NCI-H69 (cell line): ENCODE measurements at places on chromosomes 2 and 18.

GRCh38 chr2:86039178-86039962, 66.3 kb downstream of the POLR1A start:
- DNase-seq = no peak

DNA sequence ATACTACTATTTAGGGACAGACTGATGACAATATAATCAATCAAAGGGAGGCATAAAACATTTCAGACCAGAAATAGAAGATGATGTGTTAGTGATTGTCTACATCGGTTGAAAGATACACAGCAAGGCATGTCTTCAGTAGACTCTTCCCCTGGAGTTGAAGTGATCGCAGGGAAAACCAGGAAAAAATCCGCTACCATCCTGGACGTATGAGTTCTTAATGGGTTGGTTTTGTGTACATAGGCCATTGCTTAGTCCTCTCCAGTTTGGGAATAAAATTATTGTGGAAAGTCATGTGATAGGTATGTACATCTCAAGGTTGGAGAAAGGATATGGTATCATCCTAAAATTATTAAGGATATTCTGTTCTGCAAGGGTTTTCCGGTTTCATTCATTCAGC, 4.3 kb downstream of the APCDD1 start:
- no peak for DNase-seq

DNA sequence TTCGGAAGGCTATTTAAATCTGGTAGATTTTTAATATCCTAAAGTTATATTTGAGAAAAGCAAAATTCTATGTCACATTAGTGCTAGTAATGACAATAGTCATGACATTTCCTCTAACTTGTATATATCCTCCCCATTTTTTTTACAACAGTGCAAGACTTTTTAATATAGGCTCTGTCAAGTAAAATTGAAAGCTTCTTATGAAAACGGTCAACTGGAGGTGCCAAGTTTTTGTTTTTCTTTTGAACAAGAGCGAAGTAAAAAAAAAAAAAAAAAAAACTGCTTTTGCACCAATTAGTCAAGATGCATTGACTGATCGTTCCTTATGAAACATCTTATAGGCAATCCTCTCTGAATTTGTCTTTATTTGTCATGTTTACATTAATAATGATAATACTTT, 389.3 kb downstream of the STK39 start:
- no peak for DNase-seq

- DNase-seq = no peak
Observed at GRCh38 chr2:235433860-235434259, 60.0 kb upstream of the AGAP1 start.

DNA sequence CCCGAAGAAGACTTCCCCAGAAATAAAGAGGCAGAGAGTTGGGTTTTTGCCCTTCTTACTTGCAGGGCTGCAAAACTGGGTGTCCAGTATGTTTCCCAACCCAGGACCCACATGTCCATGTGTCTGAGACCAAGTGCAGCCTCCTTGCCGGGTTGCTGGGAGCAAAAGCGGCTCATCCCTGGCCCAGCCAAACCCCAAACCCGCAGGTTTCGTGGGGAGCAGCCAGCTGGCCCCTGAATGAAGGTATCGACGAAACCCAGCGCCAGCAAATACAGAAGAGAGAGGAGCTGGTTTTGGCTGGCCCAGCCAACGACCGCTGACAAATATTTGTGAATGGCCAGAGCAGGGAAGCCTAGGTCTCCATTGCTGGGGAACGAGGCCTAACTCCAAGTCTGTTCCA, 197.1 kb downstream of the SMAD7 start:
- DNase-seq = no peak

DNA sequence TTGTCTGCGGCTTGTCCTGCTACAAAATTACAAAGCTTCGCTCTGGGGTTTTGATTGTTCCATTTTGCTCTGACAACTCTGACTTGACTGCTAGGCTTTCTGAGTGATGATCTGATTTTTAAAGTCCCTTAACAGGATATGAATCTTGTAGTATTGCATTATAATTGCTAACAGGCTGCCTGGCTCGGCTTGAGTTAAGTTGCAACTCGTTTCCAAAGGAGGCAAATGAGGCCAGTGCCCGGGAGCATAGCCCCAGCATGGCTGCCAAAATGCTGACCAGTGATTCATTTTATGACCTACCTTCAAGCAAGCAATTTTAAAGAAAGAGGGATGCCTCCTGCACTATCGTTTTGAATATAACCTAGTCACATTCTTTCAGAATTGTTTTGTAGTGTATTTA, 135.4 kb downstream of the COL6A3 start:
- no peak for DNase-seq

DNA sequence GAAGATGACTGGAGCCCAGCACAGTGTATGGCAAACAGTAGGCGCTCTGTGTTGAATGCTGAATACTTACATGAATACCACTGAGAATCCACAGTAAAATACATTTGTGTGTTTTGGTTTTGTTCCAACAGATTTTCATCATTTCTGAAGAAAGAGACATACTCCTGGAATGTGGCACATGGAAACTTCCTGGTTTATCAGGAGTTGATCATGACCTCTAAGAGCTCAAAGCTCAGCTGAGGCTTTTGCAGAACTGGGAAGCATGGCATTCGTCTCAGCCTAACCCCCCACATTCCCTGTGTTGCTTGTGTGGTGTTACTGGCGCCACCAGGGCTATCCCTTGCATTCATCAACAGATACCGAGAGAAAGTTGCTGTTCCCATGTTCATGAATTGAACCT, 316.9 kb upstream of the REV1 start:
- no peak for DNase-seq

- DNase-seq = no peak
Observed at GRCh38 chr18:63832470-63832869, 55.0 kb upstream of the SERPINB2 start.

GRCh38 chr2:183383854-183384253, 259.6 kb downstream of the NUP35 start:
- no peak for DNase-seq

- peak; percentile 4 for DNase-seq
Observed at GRCh38 chr2:169895294-169895985, 68.2 kb downstream of the UBR3 start.

GRCh38 chr2:10395893-10396292, 52.2 kb downstream of the ODC1 start:
- no peak for DNase-seq

DNA sequence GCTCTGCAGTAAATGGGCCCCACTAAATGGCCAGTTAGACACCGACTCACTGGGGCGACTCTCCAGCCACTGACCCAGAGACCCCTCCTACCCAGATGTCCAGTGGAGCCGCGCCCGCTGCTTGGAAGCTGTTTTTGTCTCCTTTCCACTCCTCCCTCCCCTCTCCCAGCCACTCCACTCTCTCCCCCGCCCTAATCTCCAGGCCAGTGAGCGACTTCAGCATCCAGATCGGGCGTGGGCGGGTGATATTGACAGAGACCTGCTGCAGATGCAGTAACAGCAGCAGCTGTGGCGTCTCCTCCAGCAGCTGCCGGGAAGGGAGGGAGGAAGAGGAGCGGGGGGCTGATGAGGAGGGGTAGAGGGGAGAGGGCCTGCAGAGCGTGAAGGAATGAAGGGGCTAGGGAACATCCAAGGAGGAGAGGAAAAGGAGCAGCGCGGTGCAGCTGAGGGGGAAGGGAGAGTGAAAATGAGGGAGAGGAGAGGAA, at the start of gene SCN7A:
TSS of gene SCN7A (minus strand) at position 110 of the 485 bp plus-strand sequence. CDS start 16,553 bp downstream, outside the sequence.
- DNase-seq = peak; percentile 89

DNA sequence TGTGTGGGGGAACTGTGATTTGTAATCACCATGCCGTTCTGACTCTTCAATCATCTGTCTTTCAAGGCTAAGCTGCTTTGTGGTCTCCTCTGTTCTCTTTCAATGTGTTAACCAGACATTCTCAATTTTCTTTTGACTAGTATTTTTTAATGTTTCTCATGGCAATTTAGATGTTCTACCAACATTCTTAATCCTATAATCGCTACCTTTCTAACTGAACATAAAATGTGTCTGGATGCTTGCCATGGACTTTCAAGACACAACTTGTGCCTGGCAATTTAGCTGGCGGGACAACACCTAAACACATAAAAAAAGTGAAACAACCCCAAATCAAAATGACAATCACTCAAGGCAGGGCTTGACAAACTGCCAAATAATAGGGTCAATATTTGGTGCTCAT, 135.0 kb upstream of the ACKR3 start:
- peak; percentile 67 for DNase-seq

DNA sequence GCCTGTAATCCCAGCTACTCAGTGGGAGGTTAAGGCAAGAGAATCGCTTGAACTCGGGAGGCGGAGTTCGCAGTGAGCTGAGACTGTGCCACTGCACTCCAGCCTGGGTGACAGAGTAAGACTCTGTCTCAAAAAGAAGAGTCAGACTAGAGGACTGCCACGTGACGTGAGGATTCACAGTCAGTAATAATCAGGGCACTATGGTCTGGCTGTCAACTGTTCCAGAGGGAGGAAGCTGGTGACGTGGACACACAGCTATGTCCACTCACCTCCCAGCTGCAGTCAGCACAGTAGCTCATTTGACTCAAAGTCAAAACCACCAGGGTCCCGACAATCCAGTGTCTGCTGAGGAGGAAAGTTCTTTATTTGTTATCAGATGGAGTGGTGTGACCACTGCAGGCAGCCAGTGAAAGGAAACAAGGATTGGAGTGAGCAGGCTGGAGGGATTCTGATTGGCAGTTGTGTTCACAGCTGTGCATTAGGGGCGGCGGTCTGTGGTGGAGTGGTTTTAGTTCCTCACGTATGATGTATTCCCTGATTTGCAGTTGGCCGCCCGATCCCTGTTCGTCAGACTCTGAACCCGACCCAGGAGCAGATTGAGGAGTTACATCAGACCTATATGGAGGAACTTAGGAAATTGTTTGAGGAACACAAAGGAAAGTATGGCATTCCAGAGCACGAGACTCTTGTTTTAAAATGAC, 37.9 kb downstream of the MOGAT1 start:
- peak; percentile 84 for DNase-seq

- no peak for DNase-seq
Observed at GRCh38 chr18:70293166-70293565, 4.3 kb downstream of the SOCS6 start.

DNA sequence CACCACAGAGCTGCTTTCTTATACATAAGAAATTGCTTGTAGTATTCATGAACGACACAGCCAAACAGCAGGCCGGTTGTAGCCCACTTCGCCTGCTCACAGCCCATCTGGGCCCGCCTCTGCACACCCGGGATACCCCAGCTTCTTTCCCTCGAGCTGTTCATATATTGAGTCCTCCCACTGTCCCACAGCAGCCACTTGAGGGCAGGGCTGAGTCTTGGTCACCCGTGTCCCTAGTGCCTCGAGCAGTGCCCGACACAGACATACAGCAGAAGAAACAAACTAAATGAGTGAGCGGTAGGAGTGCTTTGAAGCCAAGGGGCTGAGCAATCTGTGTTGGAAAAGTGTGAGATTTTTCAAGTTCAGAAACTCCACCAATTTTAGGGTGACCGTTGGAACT, 251.4 kb downstream of the KLHL29 start:
- DNase-seq = peak; percentile 28

DNA sequence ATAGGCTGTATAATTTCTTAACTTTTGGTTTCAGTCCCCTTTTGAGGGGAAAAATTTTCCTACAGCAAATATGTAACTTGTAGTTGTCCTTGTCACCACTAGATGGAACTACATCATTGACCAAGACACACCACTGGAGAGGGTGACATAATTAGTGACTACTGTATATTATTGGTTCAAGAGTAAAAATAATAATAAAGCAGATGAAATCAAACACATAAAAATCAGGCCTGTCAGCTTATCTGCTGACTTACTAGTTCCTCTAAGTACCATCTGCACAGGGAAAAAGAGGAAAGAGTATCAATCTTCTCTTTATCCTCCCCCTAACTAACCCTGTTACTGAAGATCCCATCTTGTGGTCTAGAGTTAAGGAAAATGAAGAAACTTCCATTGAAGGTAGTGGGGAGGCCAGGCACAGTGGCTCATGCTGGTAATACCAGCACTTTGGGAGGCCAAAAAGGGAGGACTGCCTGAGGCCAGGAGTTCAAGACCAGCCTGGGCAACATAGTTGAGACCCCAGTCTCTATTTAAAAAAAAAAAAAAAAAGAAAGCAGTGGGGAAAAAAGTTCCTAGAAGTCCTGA, 29.6 kb upstream of the ENOSF1 start:
- DNase-seq = peak; percentile 70

DNA sequence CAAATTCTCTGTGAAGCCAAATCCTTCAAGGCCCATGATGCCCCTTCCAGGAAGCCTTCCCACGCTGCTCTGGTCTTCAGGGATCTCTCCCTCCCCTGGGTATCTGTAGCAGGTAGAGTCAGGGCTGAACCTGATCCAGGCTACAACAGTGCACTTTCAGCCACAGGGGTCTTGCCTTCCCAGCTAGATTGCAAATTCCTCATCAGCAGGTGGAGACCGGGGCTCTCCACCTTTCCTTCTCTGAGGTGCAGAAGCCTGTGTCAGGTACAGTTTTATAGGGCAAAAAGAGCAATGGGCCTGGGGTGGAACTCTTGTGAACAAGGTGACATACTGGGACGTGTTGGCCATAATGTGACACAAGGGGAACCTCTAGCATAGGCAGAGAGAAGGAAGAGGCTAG, 312.9 kb downstream of the MYCN start:
- DNase-seq = no peak

GRCh38 chr2:234102112-234102511, 51.6 kb downstream of the SPP2 start:
- peak; percentile 28 for DNase-seq

DNA sequence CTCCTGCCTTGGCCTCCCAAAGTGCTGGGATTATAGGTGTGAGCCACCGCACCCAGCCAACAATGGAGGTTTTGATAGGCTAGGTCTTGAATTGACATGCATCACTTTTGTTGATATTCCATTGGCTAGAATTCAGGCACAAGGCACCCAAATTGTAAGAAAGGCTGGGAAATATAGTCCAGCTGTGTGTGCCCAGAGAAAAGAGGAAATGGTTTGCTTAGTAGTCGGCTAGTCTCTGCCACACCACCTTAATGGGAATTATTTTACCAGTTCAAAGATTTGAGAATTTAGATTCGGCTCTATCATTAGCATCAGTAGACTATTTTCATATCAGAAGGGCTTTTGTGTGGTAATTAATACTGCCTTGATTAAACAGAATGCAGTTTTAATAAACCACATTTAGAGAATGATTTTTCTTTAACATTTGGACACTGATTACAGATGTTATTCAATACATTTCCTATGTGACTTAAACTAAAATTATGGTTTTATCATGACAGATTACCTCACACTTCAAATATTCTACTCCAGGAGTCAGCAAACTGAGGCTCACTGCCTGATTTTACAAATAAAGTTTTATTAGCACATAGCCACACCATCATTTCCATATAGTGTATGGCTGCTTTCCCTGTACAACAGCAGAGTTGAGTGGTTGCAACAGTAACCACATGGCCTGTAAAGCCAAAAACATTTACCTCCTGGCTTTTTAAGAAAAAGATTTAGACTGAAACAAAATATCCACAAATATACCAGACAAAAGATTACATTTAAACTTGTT, 27.4 kb downstream of the DBI start:
- no peak for DNase-seq

DNA sequence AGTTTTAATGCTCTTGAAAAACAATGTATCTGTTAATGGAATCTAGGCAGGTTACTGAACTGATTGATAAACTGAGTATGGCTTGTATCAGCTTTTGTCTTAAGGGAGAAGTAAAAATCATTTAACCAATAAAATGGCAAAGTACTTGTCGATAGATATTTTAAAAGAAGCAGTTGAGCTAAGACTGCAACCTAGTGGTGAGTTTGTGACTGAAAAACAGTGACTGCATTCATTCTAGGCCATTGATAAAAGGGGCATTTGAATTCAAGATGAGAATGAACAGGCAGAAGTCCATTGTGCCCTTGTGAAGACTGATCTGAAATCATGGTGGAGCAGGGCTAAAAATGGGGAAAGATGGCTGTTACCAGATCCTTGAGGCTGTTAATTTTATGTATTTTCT, 59.4 kb upstream of the MSTN start:
- peak; percentile 30 for DNase-seq

- peak; percentile 20 for DNase-seq
Observed at GRCh38 chr2:74006459-74006858, 21.7 kb downstream of the TET3 start.
